ENCODE measurements at places on chromosomes 4 and X.

DNA sequence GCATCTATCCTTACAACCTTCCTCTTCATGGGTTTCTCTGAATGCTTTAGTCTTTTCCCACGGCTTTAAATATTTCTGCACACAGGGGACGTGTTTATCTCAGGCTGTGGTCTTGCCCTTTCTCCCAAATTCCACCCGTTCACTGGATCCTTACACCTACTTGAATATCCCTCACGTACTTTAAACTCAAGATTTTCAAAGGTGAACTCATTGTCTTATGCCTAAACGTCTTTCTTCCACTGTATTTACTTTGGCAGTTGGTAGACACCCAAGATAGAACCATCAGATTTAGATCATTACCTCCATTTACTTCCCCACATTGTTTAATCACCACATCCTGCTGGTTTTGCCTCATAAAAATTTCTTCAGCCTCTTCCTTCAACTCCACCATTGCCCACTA is 269.2 kb downstream of the CBLL2 start:
- DNase-seq = no peak

DNA sequence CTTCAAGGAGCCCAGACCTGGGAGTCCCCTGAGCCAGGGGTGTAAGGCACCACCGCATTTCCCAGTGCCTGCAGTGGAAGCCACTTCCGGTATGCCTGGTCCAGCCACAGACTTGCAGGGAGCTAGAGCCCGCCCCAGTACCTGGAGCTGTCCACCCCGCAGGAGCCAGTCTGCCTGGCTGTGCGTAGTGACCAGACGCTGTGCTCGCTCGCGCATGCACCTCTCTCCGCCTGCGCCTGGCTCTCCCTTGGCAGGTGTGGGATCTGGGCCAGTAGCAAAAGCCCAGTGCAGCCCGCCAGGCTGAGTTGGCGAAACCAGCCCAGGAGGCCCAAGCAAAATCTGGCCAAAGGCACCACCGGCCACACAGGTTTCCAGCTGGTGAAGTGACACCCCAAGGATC is 973.7 kb upstream of the AGA start:
- no peak for DNase-seq

GRCh38 chr4:71229477-71230270 is 109.1 kb upstream of the SLC4A4 start:
- no peak for DNase-seq

- DNase-seq = no peak
Measured at GRCh38 chr4:109041463-109042360, 260.7 kb downstream of the COL25A1 start.

DNA sequence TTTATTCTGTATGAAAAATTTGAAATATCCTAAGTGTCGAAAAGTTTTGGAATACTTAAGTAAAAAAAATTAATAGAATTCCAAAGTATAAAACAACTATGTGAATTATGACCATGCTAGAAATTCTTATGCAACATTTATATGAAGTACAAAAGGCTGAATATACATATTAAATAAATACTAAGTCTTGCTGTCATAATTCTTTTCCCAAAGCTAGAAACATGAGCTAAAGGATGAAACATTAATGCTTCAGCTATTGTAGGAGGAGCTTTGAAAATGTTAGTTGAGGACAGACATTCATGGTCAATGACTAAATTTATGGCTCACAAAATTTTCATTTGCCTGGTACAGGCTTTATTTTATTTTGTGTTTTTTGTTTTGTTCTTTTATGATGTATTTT is 207.3 kb downstream of the GABRB1 start:
- no peak for DNase-seq

GRCh38 chrX:1239681-1240142 is 27.3 kb upstream of the CRLF2 start:
- DNase-seq = no peak

- DNase-seq = no peak
Measured at GRCh38 chr4:144421056-144421455, 224.9 kb upstream of the HHIP start.

GRCh38 chr4:185672151-185672550 is 136.8 kb upstream of the PDLIM3 start:
- DNase-seq = no peak

GRCh38 chrX:154748712-154749339 is 2.1 kb downstream of the GAB3 start:
- no peak for DNase-seq

GRCh38 chr4:149113804-149114430 is 671.7 kb upstream of the NR3C2 start:
- peak; percentile 34 for DNase-seq

Measured in SW 1271 (cell line).